ENCODE measurements at places on chromosomes 5 and 9.

DNA sequence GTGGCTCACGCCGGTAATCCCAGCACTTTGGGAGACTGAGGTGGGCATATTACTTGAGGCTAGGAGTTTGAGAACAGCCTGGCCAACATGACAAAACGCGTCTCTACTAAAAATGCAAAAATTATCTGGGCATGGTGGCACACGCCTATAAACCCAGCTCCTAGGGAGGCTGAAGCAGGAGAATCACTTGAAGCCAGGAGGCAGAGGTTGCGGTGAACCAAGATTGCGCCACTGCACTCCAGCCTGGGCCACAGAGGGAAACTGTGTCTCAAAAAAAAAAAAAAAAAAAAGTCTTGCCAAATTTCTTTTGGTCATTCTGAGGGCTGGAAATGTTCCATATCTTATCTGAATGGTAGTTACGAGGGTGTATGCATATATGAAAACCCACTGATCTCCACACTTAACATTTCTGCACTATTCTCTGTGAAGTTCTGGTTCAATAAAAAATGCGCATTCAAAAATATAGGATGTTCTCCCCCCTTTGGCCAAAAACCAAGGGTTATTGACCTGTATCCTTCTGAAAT lies 13.5 kb upstream of the NIPAL4 start:
- no peak for DNase-seq

DNA sequence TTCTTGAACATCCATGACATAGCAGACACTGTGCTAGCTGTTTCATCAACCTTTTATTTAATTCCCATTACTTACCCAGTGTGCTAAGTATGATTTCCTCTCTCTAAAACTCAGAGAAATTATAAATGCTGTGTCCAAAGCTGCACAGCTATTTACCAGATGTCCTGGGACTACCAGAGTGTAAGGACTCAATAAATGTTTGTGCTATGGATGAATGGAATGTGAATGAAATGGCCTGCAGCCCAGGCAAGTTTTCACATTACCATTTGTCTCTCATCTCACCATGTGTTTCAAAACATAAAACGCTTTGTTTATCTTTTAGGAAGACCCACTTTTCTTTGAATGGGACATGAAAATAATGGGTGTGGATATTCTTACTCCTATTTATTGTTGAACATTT lies 96.2 kb downstream of the ARHGEF28 start:
- no peak for DNase-seq

- DNase-seq, result no peak
These were observed 15.2 kb downstream of the IPPK start for GRCh38 chr9:92654481-92655301.

GRCh38 chr5:119356612-119357188 lies 881 bp downstream of the TNFAIP8 start:
- DNase-seq, result no peak

DNA sequence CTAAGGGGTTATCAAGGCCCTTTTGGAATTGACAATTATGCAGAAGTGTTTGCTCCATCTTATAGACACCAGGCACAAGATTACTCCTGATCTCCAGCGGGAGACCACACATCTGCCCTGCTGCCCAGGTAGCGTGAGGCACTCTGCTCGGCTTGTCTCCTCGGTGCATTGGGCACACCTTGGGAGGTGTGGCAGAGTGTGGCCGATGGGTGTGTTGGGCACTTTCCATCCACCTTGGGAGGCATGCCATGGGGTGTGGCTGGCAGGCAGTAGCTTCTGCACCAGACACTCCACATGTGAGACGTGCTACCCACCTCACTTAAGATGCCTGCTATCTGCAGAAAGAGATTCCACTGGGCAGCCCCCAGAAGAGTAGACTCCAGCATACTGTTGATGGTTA lies 54.1 kb downstream of the GADD45G start:
- no peak for DNase-seq

DNA sequence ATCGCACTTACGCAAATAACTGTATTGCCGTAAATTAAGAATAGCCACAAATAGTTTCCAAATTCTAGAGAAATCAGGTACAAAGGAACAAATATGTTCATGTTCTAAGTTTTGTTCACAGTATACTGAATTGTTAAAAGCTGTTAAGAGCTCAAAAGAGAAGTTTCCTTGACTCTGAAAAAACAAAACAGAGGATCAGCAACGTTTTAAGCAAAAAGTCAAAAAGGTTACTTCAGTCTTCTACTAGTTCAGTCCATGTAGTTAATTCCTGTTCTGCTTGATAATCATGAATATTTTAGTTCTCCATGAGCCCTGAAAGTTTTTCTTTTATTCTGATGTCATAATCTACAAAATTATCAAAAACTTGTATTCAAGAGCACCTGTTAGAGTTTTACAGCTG lies 128.6 kb upstream of the MAST4 start:
- DNase-seq, result no peak

DNA sequence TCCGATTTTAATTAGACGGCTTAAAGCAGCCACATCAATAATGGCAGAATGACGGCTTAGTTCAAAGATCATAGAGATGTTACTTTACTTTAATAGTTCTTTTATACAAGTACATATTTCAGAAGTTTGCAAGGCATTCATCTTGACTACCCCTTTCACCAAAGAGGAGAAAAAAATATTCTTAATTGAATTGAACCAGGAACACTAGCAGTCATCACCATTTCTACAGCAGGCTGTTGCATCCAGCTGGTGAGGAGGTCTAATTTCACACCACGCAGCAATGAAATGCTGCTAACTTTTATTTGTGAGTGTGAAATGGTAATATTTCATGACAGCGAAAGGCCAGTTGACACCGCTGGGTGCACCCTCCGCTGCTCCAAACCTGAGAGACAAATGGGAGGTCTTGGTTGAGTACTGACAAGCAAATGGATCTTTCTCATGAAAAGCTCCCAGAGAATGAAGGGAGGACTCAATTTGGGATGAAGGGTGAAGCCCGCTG lies 322.2 kb downstream of the GLIS3 start:
- no peak for DNase-seq

GRCh38 chr5:128304088-128304487 lies 220.5 kb downstream of the SLC12A2 start:
- DNase-seq, result no peak

GRCh38 chr9:14260101-14260500 lies 53.8 kb downstream of the NFIB start:
- no peak for DNase-seq

DNA sequence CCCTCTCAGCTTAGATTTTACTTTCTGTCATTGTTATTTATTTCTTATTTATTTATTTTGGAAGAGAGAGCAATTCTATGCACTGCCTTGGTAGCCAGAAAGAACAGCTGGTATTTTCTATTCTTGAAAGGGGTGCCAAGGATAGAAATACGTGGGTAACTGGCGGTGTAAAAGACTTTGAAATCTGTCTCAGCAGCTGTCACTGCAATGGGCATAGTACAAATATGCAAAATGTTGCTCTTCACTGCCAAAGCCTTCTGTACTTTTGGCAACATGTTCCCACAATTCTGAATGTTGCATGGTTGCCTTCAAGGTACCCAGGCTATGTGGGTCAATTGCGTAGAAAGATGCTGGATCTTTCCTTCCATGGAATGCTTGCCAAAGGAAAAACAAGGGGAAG lies 230.2 kb upstream of the EDIL3 start:
- DNase-seq, result no peak

- no peak for DNase-seq
These were observed 86.5 kb upstream of the ARRDC3 start for GRCh38 chr5:91469517-91470165.

DNA sequence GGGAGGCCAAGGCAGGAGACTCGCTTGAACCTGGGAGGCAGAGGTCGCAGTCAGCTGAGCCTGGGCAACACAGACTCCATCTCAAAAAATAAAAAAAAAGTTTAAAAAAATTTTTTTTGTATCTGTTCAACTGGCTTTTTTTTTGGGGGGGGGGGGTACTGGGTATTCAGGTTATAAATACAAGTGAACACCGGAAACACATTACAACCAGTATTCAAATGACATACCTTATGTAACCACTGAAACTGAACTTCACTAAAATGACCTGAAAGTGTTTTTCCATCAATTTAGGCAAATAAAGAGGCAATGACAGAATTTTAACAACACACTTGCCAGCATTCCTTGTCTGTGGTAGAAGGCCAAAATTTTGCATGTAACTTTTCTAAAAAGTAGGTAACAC lies 33.5 kb downstream of the STRBP start:
- no peak for DNase-seq
